ENCODE measurements at places on chromosomes 4 and X.

DNA sequence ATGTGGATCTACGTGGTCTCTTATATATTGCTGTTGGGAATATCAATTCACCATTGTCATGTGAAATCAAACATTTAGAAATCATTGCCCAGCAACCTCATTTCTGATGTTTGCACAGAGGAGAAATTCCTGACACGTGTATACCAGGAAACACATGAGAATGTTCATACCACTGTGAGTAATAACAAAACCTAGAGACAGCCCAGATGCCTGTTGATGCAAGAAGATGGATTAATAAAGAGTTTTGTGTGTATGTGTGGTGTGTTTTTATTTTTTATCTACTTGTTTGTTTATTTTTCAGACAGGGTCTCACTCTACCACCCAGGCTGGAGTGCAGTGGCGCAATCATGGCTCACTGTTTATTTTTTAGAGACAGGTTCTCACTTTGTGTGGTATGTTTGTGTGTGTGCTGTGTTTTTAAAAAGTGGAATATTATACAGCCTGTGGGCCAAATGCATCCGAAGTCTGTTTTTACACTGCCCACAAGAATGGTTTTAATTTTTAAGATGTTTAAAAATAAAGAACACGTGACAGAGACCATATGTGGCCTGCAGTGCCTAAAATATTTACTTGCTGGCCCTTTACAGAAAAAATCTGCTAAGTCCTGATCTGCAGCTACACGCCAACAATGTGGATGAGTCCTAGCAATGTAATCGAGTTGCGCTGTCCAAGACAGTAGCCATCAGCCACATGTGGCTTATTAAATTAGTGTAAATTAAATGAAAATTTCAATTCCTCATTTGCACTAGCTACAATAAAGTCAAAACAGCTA is 39.2 kb downstream of the TXLNG start:
- DNase-seq: no peak

GRCh38 chrX:149903889-149904748 is 23.1 kb downstream of the MAGEA8 start:
- no peak for DNase-seq

DNA sequence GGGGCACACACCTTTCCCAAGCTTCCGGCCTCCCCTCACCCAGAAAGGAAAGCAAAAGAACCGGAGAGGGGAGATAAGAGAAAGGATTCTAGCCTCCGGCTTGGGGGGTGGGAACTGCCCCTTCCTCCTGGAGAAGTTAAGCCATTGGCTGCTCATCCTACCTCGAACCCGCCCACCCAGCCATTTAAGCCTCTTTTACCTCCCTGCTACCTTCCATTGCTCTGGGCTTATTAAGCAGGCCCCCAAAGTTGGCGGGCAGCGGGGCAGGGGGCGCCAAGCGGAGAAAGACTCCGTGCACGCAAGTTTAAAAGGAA is 2.3 kb downstream of the MAML3 start:
- DNase-seq: no peak

DNA sequence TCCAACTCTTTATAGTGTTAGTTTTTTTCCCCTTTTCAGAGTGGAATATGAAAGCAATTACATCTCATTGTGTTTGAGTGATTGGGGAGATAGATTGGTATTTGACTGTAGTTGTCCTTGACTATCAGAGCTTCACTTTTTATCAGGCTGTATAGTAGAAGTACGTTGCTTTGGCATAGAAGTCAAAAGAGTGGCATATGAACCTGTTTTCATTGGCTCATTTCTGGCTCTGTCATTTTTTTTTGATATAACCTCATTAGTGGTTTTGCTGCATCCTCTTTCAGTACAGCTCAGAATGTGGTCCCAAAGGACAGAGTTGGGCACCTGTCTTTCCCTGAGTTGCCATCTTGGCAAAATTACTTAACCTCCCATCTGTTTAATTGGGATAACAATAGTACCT is 1.4 kb downstream of the TMA16 start:
- no peak for DNase-seq

- DNase-seq: no peak
Observed at GRCh38 chrX:23980011-23980441, 47.0 kb downstream of the KLHL15 start.

Data from stimulated activated effector memory CD8-positive, alpha-beta T cell treated with anti-CD3 and anti-CD28 coated beads, Interleukin-12 subunit alpha, Interleukin-12 subunit beta, amount 100 ng/mL, for 72 hours (primary cell).